ENCODE measurements at places on chromosomes 16 and 17. TPM values are rescaled to one million over a fixed set of nuclear protein-coding genes. Genes with fewer than 3 reads are reported as not detected.

Gene STH
- total RNA-seq = not detected

Gene ZNF750
- total RNA-seq = not detected

Gene G6PC1
- total RNA-seq = not detected

Gene CA7
- not detected for total RNA-seq

Gene CCL17
- total RNA-seq = not detected

Gene TERB1
- not detected for total RNA-seq

Gene EDC4
- total RNA-seq = 71.1 TPM

Gene TBC1D26
- not detected for total RNA-seq

Gene HOXB9
- total RNA-seq = 10.1 TPM

Gene CLEC18B
- 0.33 TPM for total RNA-seq

Gene ETV4
- 50.1 TPM for total RNA-seq

Gene HBA2
- total RNA-seq = 0.44 TPM

Gene TGFB1I1
- 44.8 TPM for total RNA-seq

Gene CSH1
- not detected for total RNA-seq

Gene TBC1D3I
- 0.29 TPM for total RNA-seq
